ENCODE measurements at places on chromosomes 4 and X.

DNA sequence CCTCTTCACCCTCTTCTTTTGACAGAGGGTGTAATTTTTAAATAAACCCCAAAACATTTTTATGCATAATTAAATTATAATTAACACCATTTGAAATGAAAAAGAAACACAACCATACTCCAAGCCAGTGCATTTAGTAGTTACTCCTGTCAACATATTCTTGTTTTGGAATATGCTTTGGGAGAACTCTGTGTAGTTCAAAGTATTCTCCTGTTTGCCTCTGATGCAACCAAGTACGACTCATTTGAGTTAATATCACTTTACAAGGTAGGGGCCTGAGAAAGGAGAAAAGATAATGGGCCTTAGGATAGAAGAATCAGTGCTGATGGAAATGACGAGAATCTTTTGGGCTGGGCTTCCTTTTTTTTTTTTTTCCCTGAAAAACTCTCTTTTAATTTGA lies 2.7 kb downstream of the PTPN13 start:
- no peak for DNase-seq

GRCh38 chrX:23616361-23616760 lies 50.9 kb upstream of the PRDX4 start:
- DNase-seq: peak; percentile 4

GRCh38 chrX:15384304-15384703 lies at the start of gene VEGFD:
Gene VEGFD (minus strand): TSS chrX:15384413. CDS start chrX:15383946, 467 bp downstream.
- no peak for DNase-seq

- DNase-seq: peak; percentile 28
These were observed 340.3 kb upstream of the ZCCHC13 start for GRCh38 chrX:73963682-73964081.

- no peak for DNase-seq
These were observed 163.3 kb upstream of the SLC7A11 start for GRCh38 chr4:138405466-138405891.

GRCh38 chr4:113434247-113434587 lies 327.3 kb downstream of the CAMK2D start:
- DNase-seq: no peak

DNA sequence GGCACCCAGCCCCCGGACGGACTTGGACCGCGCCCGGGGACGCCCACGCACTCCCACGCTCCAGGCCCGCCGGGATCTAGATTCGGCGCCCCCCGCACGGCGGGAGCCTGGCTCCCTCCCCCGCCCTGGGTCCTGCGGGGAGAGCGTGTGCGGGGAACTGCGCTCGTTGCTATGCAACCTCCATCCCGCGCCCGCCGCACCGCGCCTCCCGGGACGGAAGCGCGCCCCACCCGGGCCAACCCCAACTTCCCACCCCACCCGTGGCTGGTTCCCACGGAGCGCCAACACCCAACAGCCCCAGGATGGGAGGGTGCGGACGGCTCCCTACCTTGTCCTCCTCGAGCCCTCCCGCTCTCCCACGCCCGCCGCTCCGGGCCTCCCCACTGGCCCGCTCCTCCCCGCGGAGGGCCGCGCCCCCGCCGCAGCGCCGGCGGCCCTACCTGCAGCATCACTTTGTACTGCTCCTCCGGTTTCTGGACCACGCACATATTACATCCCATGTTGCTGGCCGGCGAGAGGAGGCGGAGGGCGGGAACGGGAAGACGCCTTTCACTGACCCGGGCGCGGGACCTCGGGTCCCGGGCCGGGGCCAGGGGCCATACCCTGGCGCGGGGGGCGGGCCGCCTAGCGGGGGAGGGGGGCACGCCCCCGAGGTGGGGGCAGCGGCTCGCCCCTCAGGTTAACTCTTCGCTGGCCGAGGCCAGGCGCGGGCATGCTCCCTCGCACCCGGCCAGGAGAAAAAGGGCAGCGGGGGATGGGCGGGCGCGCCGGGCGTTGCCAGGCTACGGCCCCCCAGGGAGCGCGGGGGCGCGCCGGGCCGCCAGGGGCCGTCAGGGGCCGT lies at the start of gene PDZD4:
TSS of gene PDZD4 (minus strand) at position 746 of the 841 bp plus-strand sequence. CDS start at position 500, 246 bp downstream.
- DNase-seq: peak; percentile 58

GRCh38 chr4:8642651-8643321 lies 50.2 kb downstream of the CPZ start:
- DNase-seq: no peak

- no peak for DNase-seq
These were observed 14.0 kb upstream of the SHROOM4 start for GRCh38 chrX:50827996-50828395.

DNA sequence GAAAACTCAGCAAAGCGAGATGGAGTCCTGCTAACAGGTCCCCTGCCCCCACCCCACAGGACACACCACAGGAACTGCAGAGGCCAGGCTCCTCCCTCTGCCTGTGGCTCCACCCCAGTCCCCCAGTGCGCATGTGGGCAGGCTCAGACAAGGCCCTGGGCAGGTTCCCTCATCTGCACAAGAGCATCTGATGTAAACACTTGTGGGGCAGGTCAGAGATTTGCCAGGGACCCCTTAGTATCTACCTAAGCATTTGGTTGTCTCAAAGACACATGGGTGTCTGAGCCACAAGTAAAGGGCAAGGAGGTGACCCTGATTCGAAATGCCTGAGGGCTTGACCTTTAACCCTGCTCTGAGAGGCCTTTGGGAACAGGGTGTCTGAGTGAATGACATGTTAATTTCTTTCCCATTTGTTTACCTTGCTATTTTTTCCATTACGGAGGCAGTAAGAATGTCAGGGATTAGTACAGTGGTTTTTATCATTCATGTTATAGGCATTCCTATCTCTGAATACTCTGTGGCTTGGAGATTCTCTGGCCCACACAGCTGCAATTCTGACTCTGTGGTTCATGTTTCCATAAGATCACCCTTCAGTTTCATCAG lies 85.3 kb downstream of the ZNF518B start:
- DNase-seq: no peak

GRCh38 chr4:147103403-147103946 lies 157.8 kb upstream of the TTC29 start:
- DNase-seq: peak; percentile 35

DNA sequence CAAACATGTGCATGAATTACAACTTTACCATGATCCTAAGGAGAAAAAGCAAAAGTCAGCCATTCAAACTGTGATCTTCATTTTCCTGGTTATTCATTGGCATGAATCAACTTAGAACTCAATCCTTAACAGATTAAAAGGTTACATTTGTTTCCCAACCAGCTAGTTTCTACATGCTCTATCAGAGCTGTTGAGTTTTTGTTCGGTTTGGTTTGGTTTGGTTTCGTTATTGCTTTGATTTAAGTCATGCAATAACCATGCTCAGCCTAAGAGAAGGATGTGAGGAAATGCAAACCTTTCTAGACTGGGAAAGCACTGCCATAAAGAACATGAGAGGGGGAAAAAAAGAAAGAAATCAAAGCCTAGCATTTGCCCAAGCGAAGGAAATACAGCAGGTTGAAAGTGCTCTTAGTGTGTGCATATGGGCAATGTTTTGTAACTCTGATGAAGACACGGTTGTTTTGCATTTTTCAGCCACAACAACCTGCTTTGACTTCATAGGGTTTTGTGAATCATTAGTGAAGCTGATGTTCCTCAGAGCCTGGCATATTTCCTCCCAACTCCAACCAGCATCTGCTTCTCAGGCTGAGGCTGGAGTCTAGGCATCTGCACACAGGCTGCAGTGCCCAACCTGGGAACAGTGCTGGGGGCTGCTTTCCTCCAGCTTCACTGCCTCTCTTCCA lies 234.3 kb downstream of the ZNF674 start:
- no peak for DNase-seq

DNA sequence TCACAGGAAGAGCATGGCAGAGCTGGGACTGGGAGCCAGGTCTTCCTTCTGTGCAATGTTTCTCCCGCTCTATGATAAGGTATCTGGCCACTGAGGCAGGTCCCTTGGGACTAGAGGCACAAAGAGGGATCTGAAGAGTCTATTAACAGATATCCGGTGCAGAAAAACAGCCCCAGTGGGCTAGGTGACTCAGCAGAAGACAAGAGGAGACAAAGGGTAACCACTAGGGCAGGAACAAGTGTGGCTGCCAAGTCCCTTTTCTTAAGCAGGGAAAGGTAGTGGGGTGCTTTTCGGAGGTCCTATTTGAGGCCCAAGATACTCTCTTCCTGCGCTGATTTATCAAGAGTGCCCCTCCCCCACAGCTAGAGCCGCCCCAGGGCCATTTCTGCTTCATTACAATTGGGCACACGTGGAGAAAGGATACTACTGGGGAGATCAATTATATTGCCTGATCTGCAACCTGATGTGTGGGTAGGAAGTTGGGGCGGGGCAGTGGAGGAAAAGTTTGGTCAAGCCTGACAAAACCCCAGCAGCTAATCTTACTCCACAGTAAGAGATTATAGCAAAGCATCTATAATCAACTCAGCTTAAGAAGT lies at the start of gene DGAT2L6:
TSS of gene DGAT2L6 (plus strand) at position 546 of the 596 bp plus-strand sequence. CDS start 100 bp downstream, outside the sequence.
- no peak for DNase-seq

GRCh38 chrX:129737916-129738315 lies 863 bp upstream of the XPNPEP2 start:
- DNase-seq: no peak

DNA sequence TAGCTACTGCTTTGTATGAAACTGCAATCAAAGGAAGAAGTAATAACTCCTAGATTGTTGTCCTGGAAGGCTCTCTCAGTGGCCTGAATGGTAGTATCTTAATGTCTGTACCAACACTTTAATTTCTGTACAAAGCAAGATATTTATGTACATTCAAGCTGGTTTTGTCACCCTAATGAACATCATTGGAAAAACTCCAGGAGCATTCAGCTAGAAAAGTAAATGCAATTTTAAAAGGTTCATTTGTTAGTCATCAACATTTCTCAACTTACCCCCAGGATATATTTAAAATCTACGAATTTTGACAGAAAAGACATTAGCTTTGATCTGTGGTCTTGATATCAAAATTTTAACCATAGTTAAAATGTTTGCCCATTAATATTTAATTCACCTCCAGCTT lies 80.0 kb upstream of the FGF13 start:
- DNase-seq: no peak

DNA sequence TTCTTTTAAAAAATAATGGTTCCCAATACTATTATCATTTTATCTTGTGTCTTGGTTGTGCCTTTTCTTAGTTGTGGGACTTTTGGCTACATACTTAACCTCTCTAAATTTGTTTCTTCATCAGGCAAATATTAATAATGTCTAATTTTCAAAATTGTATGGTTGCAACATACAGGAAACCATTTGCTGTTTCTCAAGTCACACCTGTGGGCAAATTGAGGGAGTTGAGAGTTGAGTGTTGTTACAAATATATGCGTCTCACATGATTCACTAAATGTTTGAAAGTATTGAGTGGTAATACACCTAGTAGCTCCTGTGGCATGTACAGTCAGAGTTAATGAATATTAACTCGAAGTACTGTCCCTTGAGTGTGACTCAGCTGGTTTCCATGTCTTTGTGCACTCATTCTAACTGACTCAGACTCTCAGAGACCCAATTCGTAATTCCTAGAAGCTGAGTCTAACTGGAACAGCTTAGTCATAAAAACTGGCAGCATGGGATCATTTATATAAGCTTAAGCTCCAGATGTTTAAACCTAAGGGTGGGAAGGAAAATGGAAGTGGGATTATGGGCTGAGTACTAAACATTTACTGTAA lies 802.4 kb downstream of the TRIML1 start:
- DNase-seq: no peak

- DNase-seq: no peak
These were observed 17.8 kb upstream of the TBC1D19 start for GRCh38 chr4:26566133-26566532.

DNA sequence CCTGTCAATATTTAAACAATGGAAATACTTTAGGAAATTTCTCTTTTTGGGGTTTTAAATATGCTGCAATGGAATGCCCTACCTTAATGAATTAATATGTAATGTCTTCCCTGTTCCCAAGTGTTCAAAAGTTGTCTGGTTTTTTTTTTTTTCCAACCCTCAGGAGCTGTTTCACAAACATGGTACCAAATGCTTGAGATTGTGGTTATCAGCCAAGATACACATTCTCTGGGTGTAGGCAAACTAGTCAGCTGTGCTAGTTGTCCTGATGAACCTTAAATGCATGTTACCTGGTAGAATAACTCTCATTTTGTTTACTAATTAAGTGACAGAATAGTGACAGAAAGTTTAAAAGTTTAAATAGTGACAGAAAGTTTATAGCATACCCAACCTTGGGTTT lies 50.7 kb downstream of the FHL1 start:
- no peak for DNase-seq

GRCh38 chr4:77911842-77912450 lies 49.3 kb downstream of the MRPL1 start:
- DNase-seq: no peak

- no peak for DNase-seq
These were observed 70.9 kb upstream of the ARHGEF9 start for GRCh38 chrX:63855896-63856295.

- no peak for DNase-seq
These were observed 177.3 kb upstream of the STK26 start for GRCh38 chrX:131845771-131846170.

DNA sequence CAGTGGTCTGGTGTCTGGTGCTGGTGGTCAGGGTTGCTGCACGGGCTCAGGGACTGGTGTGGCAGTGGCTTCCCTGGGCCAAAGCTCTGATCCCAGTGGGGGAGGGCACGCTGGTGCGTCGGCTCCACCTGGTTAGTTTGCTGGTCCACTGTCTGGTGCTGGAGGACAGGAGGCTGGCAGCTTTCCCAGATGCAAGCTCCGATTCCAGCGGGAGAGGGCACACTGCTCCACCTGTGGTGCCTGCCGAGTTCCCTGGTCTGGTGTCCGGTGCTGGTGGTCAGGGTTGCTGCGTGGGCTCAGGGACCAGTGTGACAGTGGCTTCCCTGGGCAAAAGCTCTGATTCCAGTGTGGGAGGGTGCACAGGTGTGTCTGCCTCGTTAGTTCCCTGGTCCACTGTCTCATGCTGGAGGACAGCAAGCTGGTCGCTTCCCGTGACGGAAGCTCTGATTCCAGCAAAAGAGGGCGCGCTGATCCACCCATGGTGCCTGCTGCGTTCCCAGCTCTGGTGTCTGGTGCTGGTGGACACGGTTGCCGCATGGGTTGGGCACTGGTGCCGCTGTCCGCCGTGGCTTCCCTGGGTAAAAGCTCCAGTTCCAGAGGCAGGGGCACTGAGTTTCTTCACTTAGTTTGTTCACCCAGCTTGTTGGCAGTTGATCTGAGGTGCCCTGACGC lies 5.8 kb downstream of the VMA21 start:
- DNase-seq: no peak

- DNase-seq: no peak
These were observed 143.6 kb downstream of the RCHY1 start for GRCh38 chr4:75370576-75370975.

- DNase-seq: peak; percentile 49
These were observed 20.5 kb upstream of the TRIM61 start for GRCh38 chr4:164997941-164998340.

- no peak for DNase-seq
These were observed 28.3 kb downstream of the PRDM8 start for GRCh38 chr4:80225595-80225994.

GRCh38 chrX:106874075-106874474 lies 29.1 kb downstream of the RIPPLY1 start:
- DNase-seq: no peak

DNA sequence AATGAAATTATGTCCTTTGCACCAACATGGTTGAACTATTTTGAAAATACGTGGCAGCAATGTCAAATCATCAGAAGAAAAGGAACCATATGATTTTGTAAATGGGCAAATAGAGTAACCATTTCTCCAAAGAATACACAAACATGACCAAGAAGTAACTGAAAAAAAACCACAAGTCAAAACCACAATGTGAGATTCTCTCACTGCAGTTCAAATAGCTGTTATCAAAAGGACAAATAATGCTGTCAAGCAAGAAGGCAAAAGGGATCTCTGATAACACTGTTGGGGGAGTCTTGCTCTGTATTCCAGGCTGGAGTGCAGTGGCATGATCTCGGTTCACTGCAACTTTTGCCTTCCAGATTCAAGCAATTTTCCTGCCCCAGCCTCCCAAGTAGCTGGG lies 280.8 kb upstream of the ZCCHC13 start:
- DNase-seq: no peak
